Activated CD8-positive, alpha-beta memory T cell treated with anti-CD3 and anti-CD28 coated beads for 48 hours (primary cell): ENCODE measurements at places on chromosomes 12 and 14.

DNA sequence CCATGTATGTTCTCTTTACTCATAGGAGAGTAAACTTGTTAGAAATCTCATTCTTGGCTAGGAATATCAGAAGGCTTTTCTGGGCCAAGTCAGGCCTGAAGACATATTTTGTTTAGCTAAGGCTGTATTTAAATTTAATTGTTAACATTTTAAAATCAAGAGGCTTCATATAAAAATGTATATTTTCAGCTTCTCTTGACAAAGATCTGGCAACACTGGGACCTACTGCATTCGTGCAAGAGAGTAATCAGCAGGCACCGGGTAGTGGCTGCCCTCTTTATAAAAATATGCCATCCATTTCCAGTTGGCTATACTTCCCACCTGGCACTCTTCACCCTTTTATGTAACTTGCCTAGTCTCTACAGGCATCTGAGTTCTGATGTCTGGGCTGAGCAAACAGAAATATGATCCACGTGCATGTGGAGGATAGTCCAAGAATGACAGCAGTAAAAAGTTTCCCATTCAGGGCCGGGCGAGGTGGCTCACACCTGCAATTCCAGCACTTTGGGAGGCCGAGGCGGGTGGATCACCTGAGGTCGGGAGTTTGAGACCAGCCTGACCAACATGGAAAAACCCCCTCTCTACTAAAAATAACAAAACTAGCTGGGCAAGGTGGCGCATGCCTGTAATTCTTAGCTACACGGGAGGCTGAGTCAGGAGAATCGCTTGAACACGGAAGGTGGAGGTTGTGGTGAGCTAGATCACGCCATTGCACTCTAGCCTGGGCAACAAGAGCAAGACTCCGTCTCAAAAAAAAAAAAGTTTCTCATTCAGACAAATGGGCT, 2.0 kb upstream of the SOS2 start:
- no peak for DNase-seq

GRCh38 chr14:51638071-51638944, 13.4 kb upstream of the FRMD6 start:
- no peak for DNase-seq

GRCh38 chr14:61997161-61997560, 234.9 kb downstream of the SNAPC1 start:
- DNase-seq, result no peak

DNA sequence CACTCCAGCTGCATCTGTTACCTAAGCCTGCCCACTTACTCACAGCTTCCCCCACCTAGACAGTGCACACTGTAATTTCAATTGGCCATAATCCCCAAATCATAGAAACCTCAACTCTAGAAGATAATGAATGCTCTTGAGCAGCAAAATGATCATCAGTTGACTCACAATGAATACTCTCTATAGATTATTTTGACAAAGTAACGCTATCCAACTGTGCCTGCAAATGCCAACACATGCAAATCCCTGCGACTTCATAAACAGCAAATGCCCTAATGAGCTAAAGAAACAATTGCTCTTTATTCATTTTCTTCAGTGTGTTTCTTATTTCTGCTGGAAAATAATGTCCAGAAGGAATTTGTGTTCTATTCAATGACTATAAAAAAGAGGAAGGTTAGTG, 319.5 kb downstream of the PAWR start:
- DNase-seq, result no peak

DNA sequence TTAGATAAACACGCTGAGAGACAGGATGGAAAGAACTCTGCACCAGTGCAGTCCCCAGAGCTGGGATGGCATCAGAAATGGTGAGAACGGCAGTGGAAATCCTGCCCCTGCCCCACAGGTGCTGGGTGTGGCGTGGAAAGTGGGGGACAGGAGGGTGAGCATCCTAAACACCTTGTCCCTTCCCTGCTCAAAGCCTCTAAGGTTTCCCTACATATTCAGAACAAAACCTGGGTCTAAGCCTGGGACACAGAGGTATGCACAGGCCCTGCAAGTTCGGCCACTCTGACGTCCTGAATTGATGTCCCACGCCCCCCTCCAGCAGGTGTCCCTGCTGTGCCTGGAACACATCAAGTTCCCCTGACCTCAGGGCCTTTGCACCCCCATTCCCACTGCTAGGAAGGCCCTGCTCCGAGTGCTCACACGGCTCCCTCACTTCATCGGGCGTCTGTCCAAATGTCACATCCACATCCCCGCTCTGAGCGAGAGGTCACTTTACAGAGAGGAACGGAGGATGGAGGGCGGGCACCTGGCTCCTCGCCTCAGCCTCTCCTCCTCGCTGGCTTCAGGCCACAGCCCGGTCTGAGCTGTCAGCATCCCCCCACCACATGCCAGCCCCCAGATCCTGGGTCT, 38.5 kb upstream of the SFSWAP start:
- no peak for DNase-seq

DNA sequence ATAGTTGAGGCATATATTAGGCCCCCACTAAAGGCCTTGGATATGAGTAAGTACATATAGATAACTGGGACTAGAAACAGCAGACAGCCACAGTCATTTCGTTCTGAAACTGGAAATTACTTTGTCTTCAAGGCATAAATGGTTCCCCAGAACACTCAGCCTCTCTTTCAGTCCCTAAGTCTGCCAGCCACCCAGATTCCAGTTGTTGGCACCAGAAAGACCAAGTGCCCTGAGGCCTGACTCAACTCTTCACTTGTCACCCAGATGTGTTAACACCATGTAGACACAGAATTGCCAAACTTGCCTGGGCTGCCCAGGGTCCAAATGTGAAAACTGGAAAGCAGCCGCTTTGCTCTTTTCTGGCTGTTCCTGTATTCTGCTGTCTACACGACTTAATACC, 3.0 kb upstream of the LGALS3 start:
- DNase-seq, result no peak

GRCh38 chr14:40417777-40418401, 985.7 kb upstream of the FBXO33 start:
- DNase-seq, result no peak

DNA sequence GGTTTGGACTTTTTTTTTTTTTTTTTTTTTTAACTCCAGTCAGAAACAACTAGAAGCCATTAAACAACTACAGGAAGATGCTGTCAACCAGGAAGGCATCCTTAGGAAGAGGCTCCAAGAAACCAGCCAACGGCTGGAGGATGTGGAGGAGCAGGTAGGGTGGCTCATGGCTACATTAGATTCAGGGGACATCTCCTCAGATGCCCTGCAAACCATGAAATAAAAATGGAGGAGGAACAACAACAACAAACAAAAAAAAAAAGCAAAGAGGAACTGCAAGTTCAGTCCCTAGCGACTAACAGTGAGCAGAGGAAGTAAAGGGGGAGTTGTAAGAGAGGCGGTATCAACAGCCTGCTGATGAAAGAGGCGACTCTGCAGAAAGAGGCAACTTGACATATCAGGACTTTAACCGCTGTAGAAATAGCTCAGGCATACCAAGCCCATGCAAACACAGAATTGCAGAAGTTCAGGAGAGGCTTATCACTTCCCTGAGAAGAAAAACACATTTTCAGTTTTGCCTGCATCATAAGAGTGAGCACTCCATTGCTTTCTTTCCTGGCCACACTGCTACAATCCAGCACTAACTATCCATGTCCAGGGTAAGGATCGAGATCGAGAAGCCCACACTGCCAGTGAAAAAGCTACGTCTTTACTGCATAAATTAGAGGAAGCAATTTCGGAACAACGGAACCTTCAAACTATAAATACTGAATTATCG, 103.5 kb upstream of the BCAT1 start:
- peak; percentile 41 for DNase-seq

DNA sequence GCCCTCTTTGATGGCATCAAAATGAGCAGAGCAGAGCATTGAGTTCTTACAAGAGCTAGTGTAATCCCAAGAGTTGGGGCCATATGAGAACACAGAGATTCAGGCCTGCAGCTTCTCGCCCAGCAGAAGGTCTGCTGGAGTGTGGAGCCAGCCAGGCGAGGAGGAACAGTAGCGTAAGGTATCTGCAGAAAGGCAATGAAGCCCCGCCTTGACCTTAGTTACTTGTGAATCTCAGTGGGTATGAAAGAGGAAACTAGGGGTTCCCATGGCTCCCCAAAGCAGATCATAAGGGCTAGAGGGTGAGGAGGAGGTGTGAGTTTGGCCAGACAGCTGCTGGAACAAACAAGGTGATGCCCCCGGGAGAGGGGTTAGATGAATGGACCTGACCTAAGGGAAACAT, 49.4 kb downstream of the SLC8A3 start:
- no peak for DNase-seq

GRCh38 chr12:50637870-50638481, 125.9 kb upstream of the ATF1 start:
- no peak for DNase-seq

GRCh38 chr14:90499908-90500664, 103.3 kb downstream of the CALM1 start:
- no peak for DNase-seq

DNA sequence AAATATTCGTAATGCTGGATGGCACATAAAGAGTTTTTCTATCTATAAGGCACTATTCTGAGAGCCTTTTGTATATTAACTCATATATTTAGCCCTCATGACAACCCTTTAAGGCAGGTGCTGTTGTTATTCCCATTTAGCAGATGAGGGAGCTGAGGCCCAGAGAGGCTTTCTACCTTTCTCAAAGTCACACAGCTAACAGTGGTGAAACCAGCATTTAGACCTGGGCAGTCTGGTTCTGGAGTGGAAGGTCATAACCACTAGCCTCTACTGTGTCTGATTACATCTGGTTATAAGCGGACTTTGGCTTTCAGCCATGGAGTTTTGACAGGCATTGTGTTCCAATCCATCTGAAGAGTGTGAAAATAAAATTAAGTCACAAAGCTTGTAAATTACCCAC, 41.2 kb upstream of the HDAC7 start:
- no peak for DNase-seq

GRCh38 chr14:105018414-105018813, 2.5 kb downstream of the CDCA4 start:
- DNase-seq, result no peak

DNA sequence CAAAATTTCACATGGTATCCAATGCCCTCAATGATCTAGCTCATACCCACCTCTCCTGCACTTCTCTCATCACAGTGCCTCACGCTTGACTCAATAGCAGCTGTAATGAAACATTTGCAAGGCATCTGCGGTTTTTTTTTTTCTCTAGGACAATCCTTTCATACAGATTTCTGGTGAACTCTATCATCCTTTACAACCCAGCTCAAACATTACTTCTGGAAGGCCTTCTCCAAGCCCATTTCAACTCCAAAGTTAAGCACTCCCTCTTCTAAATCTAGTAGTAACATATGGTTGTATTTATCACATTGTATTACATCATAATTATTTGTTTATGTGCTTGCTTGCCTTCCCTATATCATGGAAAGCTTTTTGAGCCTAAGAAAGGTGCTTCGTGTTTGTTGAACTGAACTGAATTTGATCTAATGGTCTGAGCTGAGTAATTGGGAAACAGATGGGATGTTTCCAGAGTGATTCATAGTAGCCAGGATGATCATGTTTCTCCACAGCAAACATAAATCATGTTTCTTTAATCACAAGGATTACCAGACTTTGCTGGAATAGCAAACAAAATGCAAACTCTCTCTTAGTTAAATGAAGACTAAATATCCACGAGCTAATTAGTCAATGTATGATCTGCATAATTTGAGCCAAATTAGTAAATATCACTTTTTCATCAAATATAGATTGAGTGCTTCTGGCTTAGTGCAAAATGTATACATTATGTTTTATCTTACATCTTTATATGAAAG, 14.3 kb downstream of the CFL2 start:
- DNase-seq, result no peak

GRCh38 chr14:77097006-77097699, 905 bp upstream of the CIPC start:
- no peak for DNase-seq

DNA sequence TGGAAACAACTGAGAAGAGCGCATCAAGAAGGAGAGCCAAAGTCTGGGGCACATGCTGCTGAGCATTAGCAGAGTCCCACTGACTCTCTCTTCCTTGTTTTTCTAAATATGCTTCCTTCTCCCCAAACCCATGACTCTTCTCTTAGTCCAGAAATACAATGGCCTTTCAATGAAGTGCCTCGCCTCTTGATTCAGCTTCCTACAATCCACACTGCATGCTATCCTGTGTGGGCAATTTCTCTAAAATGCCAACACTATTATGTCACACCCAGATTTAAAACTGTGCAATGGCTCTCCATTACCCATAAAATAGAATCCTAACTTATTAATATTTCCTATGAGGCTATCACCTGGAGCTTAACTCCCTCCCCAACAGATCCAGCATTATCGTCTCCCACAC, 198.6 kb downstream of the RPAP3 start:
- DNase-seq, result no peak

- no peak for DNase-seq
Measured at GRCh38 chr12:59823567-59823966, 227.7 kb downstream of the SLC16A7 start.

GRCh38 chr12:678747-679712, 15.8 kb upstream of the NINJ2 start:
- no peak for DNase-seq

- no peak for DNase-seq
Measured at GRCh38 chr12:2550561-2551411, 244.0 kb upstream of the FKBP4 start.

DNA sequence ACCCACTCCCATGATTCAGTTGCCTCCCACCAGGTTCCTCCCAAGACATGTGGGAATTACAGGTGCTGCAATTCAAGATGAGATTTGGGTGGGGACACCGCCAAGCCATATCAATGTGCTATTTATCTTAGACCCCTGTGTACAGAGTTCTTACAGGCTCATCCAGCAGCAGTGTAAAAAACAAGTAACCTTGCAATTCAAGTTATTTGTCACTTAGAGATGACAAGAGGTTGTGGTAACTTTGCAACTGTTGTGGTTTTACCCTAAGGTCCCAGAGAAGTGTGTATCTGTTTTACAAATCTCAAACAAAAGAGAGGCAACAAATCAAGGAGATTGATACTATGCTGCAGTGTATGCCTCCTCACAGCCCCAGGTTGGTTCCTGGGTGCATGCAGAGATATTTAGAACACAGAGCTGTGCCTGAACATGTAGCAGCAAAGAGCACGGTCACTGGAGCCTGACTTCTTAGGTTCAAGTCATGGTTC, 11.5 kb upstream of the HELB start:
- DNase-seq, result no peak

- no peak for DNase-seq
Measured at GRCh38 chr12:97375310-97375709, 87.3 kb upstream of the RMST start.

DNA sequence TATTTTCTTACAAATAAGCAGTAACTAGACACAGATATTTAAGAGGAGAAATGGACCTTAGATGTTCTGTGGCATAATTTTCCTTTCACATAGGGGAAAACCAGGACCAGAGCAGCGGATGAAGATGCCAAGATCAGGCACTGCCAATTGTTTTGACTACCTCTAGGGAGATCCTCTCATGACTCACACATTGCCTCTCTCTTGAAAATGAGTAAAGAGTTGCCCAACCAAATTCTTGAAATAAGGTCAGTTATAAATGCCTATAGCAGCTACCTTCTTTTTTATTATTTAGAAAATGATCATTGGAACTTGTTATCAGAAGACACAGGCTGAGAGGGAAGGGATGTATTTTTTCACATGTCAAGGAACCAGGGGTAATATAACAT, 263.4 kb upstream of the PLEKHG7 start:
- DNase-seq, result no peak

- DNase-seq, result no peak
Measured at GRCh38 chr12:119857041-119857591, 20.0 kb downstream of the CIT start.
